ENCODE measurements at places on chromosomes 7 and 10.

- DNase-seq, result no peak
These were observed 121.3 kb upstream of the BTBD16 start for GRCh38 chr10:122149561-122150505.

GRCh38 chr10:52573347-52573746, 199.2 kb downstream of the MBL2 start:
- DNase-seq, result no peak

DNA sequence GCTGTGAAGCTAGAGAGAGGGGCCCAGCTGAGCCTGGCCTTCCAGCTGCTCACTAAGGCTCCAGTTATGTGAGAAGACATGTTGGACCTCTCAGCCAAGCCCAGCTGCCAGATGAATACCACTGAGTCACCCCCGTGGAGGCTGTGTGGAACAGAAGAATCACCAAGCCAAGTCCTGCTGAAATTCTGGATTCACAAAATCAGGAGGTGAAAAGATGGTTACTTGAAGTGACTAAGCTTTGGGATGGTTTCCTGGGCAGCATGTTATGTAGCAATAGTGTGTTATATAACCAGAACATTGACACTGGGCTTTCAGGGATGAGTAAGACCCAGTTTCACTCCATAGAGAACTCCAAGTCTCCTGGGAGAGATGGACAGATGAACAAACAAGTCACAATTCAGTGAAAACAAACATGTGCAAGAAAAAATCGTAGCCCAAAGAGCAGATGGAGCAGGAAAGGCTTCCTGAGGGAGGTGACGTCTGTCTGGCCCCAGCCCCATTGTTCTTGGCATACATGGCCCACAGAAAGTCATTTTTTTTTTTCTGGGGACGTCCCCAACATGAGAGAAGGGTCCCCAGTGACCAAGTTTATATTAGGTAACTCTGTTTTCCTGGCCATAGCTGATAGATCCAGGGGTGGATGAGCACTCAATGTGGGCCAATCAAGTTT, 64.1 kb upstream of the PDZD8 start:
- DNase-seq, result no peak

DNA sequence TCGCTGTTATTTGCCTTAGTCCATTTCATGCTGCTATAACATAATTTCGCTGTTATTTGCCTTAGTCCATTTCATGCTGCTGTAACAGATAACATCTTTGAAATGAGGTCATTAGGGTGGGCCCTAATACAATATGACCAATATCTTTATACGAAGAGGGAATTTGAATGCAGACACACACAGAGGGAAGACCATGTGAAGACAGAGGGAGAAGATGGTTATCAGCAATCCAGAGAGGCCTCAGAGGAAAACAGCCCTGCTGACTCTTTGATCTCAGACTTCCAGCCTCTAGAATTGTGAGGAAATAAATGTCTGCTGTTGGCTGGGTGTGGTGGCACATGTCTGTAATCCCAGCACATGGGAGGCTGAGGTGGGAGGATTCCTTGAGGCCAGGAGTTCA, 404.9 kb downstream of the TYW1 start:
- DNase-seq, result no peak

GRCh38 chr7:114879554-114879953, 42.3 kb upstream of the MDFIC start:
- DNase-seq, result no peak

DNA sequence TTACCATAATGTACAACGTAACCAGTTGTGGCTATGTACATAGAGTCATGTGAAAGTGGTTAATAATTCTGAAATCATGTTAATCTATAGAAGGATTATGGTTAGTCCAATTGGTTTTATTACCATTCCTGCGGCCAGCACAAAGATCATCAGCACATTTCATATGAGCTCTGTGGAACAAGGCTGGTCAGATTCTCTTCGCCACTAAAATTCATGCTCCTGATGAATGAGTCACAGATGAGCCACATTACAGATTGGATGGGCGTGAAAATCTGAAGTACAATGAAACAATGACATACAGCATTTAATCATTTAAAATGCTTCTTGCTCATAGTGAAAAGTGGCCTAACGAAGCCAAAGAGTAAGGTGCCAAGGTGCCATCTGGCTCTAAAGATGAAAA, 716.2 kb upstream of the PHF14 start:
- DNase-seq, result no peak

DNA sequence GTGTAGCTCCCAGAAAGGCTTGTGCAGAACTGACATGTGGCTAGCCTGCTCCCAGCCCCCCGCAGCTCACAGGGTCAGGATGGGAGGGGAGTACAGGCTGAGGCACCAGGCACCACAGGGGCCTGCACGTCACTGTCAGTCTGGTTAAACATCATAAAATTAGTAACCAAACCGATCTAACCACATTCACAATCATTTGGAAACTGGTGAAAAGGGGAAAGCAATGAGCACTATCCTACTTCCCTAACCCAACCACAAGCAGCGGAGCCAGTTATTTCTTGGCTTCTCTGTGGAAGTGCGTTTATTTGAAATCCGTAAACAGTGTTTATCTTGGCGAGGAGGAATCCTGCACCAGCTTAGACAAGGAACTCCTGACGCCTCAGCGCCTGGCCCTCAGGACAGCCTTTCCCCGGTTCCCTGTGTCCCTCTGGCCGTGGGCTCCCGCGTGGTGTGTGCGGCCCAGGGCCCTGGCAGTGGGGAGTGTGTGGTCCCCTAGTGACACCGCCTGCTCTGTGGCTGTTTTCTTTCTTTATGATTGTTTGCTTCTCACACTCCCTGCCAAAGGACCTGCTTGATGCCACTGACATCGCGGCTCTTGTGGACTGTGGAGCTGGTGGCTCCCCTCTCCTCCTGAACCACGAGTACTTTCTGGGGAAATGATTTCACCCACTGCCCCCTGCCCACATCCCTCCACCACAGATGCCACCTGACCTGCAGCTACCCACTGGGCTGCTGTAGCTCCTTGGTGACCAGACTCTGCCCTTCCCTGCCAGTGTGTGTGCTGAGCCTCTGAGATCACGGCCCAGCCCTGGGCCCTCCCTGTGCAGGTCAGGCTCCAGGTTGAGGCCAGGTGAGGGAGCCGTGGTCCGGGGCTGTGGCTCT, 38.0 kb downstream of the INPP5A start:
- DNase-seq, result peak; percentile 42

- DNase-seq, result no peak
These were observed 294.4 kb upstream of the NPVF start for GRCh38 chr7:25522727-25523126.

DNA sequence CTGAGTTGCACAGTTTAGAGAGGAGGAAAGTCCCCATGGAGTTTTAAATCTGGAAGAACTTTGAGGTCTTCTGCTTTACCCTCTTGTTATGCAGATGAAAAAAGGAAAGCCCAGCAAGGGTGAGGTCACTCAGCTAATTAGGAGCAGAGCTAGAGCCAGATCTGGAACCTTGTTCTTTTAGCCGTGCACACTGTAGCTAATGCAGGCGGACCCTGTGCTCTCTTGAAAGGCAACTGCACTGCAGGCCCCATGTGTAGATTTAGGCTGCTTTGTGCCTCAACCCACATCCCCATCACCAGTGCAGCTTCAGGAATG, 63.4 kb downstream of the SYPL1 start:
- DNase-seq, result no peak

- no peak for DNase-seq
These were observed 178.6 kb downstream of the CXCL12 start for GRCh38 chr10:44206127-44206818.

GRCh38 chr7:72394016-72394415, 18.1 kb downstream of the CALN1 start:
- DNase-seq, result no peak

GRCh38 chr7:47763063-47763974, 181.4 kb upstream of the TNS3 start:
- no peak for DNase-seq

- DNase-seq, result no peak
These were observed 34.1 kb downstream of the EGFR start for GRCh38 chr7:55052741-55053427.

DNA sequence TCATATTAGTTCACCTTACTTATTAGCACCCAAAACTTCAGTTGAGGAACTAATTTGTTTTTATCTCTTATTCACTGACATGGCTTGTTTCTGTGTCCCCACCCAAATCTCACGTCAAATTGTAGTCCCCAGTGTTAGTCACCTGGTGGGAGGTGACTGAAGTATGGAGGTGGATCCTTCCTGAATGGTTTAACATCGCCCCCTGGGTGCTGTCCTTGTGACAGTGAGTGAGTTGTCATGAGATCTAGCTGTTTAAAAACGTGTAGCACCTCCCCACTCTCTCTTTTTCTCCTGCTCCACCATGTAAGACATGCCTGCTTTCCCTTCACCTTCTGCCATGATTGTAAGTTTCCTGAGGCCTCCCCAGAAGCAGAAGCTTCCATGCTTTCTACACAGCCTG, 75.0 kb upstream of the HECTD2 start:
- DNase-seq, result peak; percentile 17

- DNase-seq, result no peak
These were observed 520.8 kb downstream of the DNAJB6 start for GRCh38 chr7:157857578-157858075.

DNA sequence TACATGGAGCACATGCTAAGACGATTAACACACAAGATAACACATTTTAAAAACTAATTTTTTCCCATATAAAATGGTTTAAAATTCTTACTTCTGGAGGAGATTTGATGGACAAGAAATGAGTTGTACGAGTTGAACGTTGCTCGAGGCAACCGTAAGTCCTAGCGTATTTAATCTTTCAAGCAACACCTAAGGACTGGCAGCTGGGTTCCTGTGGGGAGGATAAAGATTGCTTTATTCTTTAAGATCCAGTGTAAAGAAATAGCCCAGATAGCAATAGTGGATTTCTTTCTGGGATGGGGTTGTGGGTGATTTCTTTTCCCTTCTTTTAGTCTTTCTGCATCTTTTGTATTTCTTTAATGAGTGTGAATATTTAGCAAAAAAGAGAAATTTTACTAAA, 9.8 kb downstream of the TBXAS1 start:
- DNase-seq, result no peak
